Cerebellum (tissue), 4 donors: ENCODE measurements at places on chromosomes 5 and 9.

GRCh38 chr9:36800455-36800854, 227.8 kb downstream of the MELK start:
- no peak for DNase-seq

DNA sequence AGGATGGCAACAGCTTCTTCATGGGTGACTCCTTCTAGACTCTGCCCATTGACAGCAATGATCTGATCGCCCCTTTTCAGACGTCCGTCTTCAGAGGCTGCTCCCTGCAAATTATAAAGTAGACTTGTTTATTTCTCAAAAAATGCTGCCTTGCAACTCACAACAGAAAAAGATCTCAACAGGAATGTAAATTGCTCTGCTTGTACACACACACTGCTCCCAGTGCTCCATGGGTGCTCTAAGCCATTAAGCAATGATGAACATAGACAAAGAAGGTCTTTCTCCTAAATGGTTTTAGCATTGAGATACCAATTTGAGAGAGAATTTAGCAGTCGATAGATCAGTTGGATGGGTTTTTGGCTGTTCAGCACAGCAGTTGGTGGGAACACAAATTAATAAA, 172.5 kb downstream of the MPDZ start:
- DNase-seq = no peak

DNA sequence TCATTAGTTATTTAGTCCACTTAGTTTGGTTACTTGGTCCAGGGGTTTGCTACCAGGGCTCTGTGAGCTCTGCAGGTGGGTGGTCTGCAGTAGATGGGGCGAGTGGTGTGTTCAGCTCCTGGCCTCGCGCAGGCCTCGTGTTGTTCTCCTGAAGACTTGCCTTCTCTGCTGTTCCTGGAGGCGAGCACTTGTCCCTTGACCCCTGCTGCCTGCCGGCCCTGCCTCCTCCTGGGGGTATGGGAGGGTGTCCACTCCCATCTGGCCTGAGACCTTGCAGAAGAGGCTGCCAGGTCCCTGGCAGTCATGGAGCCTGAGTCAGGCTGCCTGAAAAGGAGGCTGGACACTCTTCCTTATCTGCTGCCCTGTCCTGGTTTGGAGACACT, 137.0 kb downstream of the CACNA1B start:
- DNase-seq = no peak

DNA sequence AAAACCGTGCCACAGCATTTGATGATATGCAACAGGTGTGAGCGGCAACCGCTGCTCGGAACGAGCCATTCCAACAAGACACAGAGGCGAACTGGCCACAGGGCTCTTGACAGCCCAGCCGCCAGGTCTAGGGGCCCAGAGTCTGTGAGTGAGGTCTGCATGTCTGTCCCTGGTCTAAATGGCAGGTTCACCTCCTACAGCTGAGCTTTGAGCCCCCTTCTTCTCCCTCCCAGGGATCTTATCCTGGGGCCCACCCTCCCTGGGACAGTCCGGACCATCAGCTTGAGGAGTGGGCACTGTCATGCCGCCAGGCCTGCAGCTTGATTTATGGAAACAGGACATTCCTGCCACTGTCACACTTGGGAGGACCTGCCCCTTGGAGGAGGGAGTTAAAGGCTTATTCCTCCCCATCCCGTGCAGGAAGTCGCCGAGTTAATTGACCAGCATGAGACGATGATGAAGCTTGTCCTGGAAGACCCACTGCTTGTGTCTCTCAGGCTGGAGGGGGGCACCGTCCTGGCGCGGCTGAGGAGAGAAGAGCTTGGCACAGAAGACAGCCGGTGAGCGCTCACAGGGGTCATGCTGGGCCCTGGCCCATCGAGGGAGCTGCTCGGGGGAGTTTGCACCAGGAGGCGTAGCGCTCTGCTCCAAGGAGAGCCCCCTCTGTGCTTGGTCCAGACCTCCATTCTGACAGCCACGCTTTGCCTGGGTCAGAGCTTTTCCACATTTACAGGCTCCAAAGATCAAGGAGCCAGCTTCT, 35.5 kb upstream of the LRRC14B start:
- no peak for DNase-seq

DNA sequence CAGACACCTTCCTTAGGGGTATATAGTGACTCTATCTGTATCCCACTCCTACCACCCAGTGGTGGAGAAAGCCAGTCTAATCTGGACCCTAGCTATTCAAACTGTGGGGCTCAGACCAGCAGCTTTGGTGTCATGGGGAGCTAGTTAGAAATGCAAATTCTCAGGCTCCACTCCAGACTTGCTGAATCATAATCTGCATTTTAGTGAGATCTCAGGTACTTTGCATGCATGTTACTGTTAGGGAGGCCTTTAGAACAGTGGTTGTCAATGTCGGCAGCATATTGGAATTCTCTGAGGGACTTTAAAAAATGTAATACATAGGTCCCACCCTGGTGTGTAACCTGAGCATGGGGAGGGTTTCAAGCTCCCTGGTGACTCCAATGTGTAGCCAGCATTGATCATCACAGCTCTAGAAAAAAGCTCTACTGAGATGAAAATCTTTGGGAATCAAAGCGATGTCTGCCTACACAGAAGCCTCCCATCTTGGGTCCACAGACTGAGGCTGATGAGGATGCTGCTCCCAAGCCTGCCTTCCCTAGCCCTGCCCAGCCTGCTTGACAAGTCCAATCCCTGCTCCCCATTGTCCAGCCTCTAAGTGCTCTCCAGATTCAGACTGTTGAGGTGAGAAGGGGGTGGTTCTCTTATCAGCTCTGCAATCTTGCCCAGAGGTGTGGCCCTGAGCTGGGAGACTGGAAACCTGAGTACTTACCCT, 11.9 kb upstream of the GM2A start:
- no peak for DNase-seq
